NCI-H446 (cell line): ENCODE measurements at places on chromosomes 13 and 19.

DNA sequence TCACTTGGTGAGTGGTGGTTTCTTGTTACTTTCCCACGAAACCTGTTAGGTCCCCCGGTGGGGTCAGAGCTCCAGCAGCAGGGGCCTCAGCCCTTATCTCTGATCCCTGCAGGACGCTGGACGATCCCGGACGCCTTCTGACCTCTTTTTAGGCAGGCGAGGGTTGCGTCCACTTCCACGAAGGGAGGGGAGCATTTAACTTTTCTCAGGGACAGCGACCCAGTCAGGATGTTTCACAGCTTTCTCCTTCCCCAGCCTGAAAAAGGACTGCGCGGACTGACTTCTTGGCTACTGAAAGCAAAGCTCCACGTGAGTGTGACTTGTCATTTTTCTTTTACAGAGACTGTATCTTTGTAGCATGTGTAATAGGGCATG is 692 bp downstream of the ZNF234 start:
- DNase-seq, result no peak

- peak; percentile 44 for DNase-seq
Observed at GRCh38 chr13:21694831-21695230, 24.0 kb downstream of the FGF9 start.

DNA sequence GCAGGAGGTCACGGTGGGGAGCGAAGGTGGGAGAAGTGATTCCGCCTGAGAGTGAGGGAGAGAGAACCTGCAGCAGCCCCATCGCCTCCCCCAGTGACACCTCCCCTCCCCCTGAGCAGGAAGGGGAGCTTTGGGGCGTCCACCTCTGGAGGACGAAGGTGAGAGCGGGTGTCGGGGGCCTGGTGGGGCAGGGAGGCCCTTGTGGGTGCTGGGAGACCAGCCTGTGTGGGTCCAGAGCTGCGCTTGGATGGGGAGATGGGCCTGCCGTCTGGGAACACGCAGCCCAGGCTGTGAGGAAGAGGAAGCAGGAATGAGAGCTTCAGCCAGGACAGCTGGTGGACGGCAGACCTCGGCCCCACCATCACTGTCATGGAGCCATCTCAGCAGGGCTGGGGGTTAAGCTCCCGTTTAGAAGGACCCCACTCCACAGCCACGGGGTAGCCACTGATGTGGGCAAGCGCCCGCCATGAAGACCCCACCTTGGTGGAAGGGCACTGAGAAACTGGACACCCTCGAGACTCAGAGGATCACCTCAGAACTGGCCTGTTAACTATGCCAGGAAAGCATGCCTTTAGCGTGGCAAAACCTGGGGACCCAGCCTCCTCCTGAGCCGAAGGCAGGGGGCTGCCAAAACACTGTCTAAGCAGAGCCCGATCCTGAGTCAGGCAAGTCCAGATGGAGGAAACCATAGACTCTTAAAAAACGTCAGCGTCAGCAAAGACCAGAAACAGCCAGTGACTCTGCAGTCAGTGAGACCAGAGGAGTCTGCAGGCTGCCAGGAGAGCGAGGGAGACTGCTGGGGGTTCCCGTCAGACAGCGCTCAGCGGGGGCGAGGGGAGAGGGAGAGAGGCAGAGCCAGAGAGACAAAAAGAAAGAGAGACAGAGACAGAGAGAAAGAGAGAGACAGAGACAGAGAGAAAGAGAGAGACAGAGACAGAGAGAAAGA is 6.4 kb upstream of the PROZ start:
- DNase-seq, result no peak

DNA sequence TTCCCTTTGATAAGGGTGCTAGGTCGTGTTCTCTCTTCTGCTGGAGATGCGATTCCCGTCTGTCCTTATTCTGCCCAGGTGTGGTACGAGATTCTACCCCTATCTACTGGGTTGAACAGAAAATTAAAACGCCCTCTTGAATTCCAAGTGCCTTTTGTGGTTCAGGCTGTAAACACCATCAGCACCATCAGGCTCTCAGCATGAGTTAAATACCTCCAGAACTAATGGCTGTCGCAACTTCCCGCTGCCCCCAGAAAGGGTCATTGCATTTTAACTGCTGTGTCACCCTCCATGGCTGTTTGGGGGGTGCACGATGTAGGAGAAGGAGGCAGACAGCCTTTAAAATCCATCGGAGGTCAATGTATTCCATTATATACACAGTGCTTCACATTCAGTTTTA is 177.4 kb downstream of the OXGR1 start:
- no peak for DNase-seq

GRCh38 chr19:18311502-18312091 is 11.3 kb downstream of the LSM4 start:
- DNase-seq, result no peak

GRCh38 chr13:25295228-25295627 is 6.2 kb upstream of the NUP58 start:
- DNase-seq, result no peak

DNA sequence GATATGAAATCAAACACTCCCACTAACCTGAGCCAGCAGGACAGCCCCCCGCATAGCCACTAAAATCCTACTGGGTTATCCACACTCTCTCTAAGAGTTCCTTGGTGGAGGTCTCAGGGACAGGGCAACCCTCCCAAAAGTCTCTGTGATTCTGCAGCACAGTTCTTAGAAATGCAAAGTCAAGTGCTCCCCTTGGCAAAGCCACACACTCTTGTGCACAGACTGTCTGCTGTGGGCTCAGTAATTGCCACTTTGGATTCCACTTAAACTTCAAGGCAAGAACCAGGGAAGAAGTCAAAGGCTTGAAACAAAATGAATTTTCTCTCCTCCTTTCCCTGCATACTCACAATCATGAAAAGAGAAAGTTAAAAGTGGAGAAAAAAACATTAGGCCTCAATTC is 61.5 kb downstream of the DOCK9 start:
- no peak for DNase-seq

DNA sequence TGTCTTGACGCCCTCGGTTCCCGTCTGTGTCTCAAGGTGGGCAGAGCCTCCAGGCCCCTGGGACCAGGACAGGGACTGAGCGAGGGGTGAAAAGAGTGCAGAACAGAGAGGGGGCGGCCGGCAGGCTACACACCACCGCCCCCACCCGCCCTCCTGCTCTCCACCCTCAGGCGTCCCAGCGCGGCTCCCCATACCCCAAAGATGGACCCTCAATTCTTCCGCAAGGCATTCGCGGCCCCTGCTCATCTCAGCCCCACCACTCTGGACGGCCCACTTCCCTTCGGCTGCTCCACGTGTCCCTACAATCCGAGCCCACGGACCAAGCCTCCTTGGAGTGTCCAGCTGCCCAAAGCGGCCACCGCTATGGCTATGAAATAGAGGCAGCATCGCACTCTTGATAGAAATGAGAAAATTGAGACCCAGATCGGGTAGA is 1.8 kb downstream of the KLF16 start:
- no peak for DNase-seq

- DNase-seq, result no peak
Observed at GRCh38 chr19:18756896-18757295, 34.2 kb downstream of the COMP start.

- no peak for DNase-seq
Observed at GRCh38 chr13:23740002-23740401, 149.2 kb downstream of the MIPEP start.

DNA sequence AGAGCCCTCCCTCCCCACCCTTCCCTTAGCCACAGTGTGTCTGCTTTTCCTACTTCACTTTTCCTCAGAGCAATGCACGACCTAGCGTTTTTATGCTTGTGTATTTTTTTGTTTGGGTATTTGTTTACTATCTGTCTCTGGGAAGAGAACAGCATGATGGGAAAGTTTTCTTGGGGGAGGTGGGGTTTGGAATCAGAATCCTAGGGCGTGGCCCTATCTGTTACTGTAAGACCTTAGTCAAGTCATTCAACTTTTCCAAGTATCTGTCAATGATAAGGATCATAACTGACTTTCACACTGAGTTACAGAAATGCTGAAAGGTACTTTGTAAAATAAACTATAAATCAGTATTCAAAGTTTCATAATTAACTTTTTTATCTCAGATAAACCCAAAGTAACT is 146.3 kb upstream of the WASF3 start:
- DNase-seq, result no peak

DNA sequence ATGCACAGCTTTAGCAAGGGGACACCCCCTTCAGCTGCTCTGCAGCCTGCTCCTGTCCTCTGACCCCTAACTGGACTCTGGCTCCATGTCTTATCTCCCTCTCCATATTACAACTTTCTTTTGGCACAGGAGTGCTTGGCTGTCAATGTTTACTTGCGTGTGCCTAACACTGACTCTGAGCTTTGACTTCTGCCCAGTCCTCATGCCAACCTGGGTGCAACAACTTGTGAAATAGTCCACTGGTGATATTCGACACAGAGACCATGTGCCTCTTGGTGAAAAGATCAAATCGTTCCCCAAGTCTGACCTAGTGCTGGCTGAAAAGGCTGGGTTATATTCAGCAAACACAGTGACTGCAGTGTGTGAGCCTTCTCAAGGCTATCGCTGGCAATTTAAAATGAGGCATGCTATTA is 34.1 kb upstream of the KLF12 start:
- no peak for DNase-seq

DNA sequence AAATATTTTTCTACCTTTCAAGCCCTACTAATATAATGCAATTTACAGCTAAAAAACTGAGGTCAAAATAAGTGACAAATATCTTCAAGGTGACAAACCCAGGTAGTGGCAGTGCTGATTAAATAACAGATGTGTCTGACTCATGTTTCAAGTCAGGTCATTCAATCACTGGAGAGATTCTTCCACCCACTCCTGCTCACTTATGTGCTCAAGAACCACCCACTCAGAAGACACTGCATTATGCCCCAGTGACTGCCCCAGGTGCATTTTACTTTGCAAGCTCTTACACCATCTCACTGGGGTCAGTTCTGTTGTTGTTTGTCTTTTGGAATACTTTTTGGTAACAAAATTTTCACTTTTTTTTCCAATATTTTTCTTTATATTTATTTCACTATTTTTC is 2.2 kb downstream of the ZNF100 start:
- no peak for DNase-seq

GRCh38 chr13:75913925-75914324 is 277.8 kb downstream of the LMO7 start:
- DNase-seq, result no peak

- no peak for DNase-seq
Observed at GRCh38 chr13:75985132-75985531, 349.0 kb downstream of the LMO7 start.

DNA sequence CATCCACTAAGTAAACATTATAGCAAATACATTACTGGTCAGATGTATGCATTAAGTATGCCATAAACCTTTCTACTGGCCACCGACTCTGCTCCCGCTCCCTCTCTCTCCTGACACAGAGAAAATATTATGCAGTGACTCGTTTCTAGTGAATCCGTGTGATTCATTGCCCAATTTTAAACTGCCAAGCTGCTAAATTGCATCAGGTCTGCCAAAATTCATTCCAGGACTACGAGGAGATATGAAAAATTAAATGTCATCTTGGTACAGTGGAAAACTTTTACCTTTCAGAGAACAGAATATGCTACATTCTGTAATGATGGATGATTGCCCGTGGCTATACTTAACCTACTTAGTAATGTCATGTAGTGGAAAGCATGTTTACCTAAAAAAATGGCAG is 368.8 kb upstream of the TSHZ3 start:
- no peak for DNase-seq

- DNase-seq, result no peak
Observed at GRCh38 chr19:11286312-11286974, 9.5 kb upstream of the TSPAN16 start.

DNA sequence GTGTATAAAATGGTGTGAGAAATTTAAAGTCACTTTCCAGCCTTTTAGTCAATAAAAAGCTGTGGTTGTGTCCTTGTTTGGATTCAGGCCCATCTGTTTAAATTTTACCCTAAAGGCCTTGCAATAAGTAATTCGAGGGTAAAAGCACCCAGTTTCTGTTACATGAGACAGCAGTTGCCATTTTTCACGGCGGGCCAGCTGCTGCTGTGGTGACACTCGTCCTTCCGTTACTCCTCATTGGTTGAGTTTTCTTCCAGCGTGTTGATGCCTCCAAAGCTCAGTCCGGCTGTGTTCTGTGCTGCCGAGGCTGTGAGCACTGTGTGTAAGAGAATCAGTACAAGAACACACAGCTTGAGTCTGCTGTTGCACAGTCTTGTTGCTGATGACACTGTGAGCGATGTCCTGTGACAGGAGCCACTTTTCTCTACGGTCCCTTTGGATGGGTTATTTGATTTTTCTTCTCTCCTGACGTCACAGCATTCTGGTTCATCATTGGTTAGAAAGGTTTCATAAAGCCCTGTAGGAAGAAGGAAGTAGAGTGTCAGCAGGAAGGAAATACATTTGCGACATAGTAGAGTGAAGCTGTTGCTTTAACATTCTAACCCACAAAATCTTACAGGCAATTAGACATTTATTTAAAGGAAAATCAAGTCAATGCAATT is 602.5 kb upstream of the ARGLU1 start:
- DNase-seq, result no peak

DNA sequence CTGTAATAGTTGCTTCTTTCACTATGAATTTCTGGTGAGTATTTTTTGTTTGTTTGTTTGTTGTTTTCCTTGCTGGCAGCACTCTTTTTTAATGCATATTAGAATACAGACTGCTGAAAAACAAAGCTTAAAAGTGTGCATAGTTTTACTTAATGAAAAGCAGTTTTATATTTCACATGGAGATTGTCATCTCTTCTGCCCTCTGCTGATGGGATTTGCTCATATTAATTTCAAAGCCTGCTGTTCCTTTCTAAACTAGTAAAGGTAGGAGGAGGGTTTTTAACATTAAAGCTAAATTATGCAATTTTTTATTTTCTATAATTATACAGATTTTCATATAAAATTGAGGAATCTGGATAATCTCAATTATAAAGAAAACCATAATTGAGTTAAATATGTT is 692.6 kb upstream of the SLITRK1 start:
- DNase-seq, result peak; percentile 0

- DNase-seq, result no peak
Observed at GRCh38 chr19:290372-291005, 714 bp downstream of the PLPP2 start.

GRCh38 chr13:85728811-85729210 is 70.4 kb downstream of the SLITRK6 start:
- DNase-seq, result no peak

GRCh38 chr19:55373993-55374757 is 2.5 kb upstream of the TMEM190 start:
- DNase-seq, result no peak

DNA sequence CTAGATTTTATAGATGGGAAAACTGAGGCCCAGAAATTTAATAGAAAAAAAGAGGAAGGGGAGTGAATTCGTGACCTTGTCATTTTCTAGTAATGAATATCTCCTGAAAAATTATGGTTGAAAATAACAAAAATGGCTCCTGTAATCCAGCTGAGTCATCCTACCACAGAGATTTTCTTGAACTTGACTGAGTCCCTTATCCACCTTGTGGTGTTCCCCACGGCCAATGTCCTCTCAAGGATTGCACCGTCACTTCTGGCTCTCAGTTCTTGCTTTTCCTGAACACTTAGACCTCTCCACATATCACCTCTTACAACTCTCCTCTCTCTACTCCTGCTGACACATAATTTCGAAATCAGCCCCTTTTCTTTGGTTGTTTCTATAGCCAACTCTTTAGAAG is 1.2 kb upstream of the KATNAL1 start:
- no peak for DNase-seq

DNA sequence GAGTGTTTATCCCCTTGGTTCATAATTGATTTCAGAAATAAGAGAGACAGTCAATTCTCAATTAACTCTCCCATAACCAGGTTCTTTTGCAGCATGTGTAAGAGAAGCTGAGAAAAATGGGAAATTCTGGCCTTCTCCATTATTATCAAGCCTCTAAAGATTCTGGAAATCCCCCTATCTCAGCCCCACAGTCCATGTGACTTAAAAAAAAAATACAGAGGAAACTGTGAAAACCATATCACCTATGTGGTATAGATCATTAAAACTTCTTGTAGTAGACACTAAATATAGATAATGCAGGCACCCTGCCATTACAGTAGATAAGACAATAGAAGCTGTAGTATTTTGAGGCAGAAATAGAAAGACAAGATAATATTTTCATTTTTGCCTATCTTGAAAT is 34.3 kb upstream of the SOHLH2 start:
- DNase-seq, result no peak
